Suppressor macrophage (primary cell): ENCODE measurements at places on chromosomes 2 and 18.

DNA sequence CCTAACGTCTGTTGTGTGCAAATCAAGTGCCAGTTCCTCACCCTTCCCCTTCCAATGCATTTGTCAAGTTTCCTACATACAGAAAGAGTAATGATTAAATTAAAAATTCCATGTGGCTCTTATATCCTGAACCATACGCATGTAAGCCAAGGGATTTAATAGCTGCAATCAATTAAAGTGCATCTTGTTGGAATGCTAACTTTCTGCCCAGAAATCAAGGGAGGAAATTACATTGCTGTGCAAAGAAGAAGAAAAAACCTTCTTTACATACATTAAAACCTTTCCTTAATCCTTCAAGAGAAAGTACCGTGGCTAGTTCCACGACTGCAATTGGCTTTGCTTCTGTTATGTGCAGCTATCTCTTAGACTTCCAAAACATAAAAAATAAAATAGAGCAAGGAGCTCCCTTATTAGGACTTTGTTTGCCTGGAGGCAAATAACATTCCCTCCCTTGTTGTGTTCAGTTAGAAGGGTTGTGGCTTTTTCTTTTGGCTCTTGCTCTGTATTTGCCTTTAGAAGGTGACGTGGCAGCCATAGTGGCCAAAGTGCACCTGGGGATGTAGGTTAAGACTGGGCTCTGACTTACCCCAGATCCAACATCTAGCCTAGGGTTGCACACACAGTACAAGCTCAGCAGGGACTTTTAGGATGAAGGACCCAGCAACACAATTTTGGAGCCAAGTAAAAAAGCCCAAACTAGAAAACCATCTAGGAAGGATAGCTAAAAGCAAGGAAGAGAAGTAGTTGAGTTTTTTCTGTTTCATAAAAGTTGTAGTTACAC lies 158.3 kb downstream of the ANTXR1 start:
- no peak for DNase-seq

DNA sequence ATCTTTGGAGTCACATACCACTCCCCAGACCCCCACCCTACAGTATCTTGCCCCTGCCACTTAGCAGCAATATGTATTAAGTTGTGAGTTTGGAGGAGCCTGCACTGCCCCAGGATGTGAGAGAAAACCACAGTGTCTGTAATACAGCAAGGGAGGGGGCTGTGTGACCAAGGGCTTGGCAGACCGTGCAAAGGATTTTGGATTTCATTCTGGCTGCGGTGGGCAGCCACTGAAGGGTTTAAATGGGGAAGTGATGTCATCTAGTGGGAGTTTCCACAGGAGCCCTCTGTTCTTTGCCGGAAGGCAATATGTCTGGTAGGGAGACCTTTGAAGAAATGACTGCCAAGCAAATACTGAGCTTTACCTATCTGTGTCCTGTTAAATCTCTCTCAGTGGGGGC lies 202.4 kb downstream of the FHOD3 start:
- DNase-seq: no peak

GRCh38 chr2:112725545-112726457 lies 5.0 kb downstream of the NT5DC4 start:
- no peak for DNase-seq

DNA sequence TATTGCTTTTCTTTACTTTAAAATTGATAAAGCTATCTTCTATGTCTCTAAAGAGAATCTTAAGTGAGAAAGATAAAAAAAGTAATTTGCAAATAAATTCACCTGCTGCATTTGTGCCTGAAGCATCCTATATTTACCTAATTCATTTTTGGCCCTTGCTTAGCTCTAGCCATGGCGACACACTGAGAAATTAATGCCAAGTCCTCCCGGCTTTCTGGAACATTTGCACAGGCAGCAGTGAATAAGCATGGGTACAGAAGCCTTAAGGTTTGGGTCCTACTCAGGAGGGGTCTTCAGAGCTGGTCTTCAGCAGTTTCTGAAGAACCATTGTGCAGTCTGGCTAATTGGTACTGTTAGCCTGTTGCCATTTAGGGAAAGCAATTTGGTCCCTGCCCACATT lies 73.9 kb upstream of the ZEB2 start:
- no peak for DNase-seq

DNA sequence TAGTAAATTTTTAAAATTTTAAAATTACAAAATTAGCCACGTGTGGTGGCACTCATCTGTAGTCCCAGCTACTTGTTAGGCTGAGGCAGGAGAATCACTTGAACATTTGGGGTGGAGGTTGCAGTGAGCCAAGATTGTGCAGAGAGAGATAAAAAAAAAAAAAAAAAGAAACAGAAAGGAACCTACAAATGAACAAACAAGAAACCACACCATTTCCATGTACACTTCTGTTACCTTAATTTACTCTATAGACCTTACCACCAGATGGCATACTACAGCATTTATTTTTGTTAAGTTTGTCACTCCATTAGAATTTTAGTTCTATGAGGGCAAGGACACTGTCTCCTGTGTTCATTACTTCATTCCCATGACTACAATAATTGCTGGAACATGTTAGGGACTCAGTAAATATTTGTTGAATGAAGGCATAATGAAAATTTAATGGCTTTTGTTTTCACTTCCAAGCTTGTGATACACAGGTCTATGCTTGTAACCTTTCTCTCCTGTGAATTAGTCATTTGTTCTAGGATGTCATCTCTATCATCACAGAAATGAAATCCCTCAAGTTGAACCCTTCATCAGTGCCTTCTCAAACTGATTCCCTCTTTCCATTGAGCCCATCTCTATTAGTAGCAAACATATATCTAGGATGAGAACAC lies 76.0 kb downstream of the ARHGAP15 start:
- no peak for DNase-seq

- no peak for DNase-seq
Observed at GRCh38 chr18:60596928-60597327, 224.4 kb upstream of the MC4R start.

GRCh38 chr2:168180483-168180882 lies 66.9 kb downstream of the STK39 start:
- no peak for DNase-seq

GRCh38 chr2:43306197-43306596 lies 79.8 kb upstream of the ZFP36L2 start:
- no peak for DNase-seq

DNA sequence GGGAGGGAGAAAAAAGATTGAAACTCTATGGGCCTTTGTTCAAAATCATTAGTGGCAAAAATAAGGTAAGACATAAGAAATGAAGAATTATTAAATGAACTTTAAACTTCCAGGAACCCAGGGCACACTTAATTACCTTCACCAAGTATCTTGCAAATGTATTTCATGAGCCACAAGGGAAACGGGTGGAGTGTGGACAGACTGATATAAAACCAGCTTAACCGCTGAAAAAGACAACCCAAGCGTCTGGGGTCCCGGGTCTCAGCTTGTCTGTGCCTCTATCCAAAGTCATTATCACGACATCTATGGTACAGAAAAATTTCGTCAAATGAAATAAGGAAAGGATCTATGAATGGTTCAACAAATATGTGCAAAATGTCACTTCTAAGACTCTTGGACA lies 13.9 kb upstream of the MBOAT2 start:
- no peak for DNase-seq

GRCh38 chr2:100535855-100536254 lies 26.9 kb upstream of the PDCL3 start:
- no peak for DNase-seq

GRCh38 chr2:11330457-11331142 lies 13.8 kb downstream of the ROCK2 start:
- DNase-seq: no peak

GRCh38 chr2:148552675-148553331 lies 91.7 kb upstream of the EPC2 start:
- peak; percentile 23 for DNase-seq

DNA sequence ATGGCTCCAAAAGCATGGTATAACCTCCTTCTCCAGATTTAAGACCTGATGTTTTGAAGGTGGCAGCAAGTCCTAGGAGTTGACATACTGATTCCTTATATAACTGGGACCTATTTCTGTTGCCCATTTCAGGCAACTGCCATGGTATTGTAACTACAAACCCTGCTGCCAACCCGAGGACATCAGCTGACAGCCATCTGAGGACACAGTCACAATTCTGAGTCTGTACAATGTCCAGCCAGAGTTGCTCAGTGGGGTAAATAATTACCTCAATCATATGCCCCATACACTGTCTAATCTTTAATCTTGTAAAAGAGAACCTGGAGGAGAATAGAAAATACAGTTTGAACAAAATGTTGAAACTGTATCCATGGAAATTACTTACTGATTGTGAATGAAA lies 8.7 kb upstream of the GAREM2 start:
- no peak for DNase-seq

- DNase-seq: peak; percentile 62
Observed at GRCh38 chr2:229914171-229914570, 7.6 kb downstream of the TRIP12 start.

DNA sequence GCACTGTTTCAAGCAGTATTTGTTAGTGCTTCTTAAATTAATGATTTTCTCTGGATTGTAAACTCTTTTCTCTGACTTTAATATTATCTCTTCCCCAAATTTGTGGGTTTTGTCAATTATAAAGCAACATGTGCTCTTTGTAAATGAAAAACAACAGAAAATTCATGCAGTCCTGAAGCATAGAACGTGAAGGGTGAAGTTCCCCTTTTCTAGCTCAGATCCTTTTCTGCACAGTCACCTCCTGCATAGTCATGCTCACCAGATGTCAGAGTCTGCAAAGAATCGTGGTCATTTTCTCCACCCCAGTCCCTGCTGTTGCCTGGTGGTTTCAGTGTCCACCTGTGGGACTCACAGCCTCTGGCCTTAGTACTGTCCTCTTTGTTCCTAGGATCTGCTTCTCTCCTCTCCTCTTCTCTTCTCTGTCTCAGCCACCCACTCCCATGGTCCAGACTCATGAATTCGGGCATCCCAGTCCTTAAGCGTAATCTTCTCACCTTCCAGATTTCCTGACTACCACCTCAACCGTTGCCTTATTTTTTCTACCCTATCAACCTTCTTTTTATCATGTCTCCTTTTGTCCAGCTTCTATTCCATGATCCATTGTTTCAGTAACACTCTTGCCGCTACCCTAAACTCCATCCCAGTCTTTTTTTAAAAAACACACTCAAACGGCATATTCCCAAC lies 229.1 kb downstream of the RTP5 start:
- DNase-seq: peak; percentile 87

- DNase-seq: peak; percentile 92
Observed at GRCh38 chr2:169072163-169072925, 3.0 kb downstream of the DHRS9 start.

- DNase-seq: peak; percentile 43
Observed at GRCh38 chr2:85243101-85244072, 84.4 kb downstream of the TGOLN2 start.

GRCh38 chr2:195471163-195471562 lies 185.9 kb upstream of the SLC39A10 start:
- no peak for DNase-seq

DNA sequence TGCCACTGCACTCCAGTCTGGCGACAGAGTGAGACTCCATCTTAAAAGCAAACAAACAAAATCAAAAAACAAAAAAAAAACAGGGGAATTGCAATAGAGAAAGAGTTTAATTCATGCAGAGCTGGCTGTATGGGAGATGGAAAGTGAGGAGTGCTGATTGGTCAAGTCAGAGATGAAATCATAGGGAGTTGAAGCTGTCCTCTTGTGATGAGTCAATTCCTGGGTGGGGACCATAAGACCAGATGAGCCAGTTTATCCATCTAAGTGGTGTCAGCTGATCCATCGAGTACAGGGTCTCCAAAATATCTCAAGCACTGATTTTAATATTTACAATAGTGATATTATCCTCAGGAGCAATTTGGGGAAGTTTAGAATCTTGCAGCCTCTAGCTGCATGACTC lies 45.3 kb downstream of the FRZB start:
- DNase-seq: no peak

- no peak for DNase-seq
Observed at GRCh38 chr2:119264781-119265692, 41.4 kb downstream of the STEAP3 start.

GRCh38 chr2:155802888-155803287 lies 529.6 kb downstream of the NR4A2 start:
- no peak for DNase-seq

DNA sequence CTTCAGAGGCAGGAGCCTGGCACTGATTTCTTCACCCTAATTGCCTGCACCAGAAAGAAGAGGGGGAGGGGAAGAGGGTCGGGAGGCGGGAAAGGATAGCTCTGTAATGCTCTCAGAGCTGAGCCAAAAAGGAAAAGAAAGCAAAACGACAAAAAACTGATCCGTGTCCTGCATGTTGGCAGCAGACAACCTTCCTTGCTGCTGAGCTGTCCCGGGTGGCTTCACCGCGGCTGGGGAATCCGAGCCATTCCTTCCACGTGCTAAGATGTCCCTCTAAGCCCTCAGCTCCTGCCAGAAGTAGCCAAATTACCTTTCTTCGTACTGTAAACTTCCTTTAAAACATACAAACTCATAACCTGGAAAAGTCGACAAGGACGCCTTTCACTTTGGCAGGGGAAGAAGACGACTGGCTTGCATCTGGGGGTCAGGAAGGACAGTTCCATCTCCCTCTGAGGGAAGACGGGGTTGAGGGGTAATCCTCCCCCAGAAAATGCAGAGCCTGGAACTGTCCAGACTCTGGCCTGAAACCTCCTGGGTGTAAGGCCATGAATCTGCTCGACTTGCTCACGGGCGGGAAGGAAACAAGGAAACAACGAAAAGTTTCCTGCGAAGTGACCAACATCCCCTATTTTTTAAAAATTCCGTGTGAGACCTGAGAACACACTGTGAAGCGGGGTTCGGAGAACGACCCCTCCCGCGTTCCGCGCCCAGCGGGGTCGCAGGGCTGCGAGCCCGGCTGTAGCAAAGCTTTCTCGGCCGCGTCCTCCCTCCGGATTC lies 7.7 kb downstream of the OTX1 start:
- peak; percentile 32 for DNase-seq

DNA sequence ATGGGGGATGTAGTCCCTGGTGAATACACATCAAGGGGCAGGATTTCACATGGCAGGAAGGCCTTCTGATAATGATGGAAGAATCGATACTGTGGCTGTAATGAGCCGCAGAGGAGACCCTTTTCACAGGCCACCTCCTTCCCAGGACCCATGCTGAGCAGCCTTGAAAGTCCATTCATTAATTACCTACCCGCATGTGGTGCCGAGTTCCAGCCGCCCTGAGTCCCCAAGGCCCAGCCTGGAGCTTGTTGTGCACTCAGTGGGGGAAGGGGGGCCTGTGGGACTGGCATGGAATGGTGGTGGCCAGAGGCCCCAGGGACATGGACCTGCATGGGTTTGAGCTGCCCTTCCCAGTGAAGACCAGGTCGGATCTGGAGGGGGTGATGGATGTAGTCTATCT lies 25.5 kb downstream of the ASB18 start:
- no peak for DNase-seq

GRCh38 chr18:24016643-24017042 lies 2.1 kb downstream of the TTC39C start:
- DNase-seq: peak; percentile 37

DNA sequence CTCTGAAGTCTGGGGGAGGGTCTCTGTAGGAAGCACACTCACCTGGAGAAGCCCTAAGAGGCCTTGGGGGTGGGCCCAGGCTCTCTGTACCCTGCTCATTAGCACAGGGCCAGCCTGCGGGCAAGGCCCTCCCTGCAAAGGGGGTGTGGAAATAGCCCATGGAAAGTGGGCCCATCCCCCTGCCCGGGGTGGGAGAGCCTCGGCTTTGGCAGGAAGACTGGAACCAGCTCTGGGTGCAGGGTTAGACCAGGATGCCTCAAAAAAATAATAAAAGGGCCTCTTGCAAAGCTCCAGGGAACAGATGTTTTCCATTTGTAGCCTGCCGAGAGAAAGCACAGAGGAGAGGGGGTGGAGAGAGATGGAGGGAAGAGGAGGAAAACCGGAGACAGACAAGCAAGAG lies 98.7 kb downstream of the STPG4 start:
- no peak for DNase-seq

- DNase-seq: no peak
Observed at GRCh38 chr2:169670215-169670651, 24.0 kb downstream of the CFAP210 start.

- DNase-seq: peak; percentile 76
Observed at GRCh38 chr2:37653805-37654378, 17.6 kb downstream of the CDC42EP3 start.
